ENCODE measurements at places on chromosomes 2 and 18.

GRCh38 chr2:78928502-78928901 lies 97.0 kb upstream of the REG3G start:
- DNase-seq: no peak

- DNase-seq: no peak
Measured at GRCh38 chr2:152186262-152186661, 10.7 kb upstream of the STAM2 start.

- DNase-seq: no peak
Measured at GRCh38 chr18:56233595-56233994, 404.8 kb downstream of the TXNL1 start.

GRCh38 chr2:218827701-218828476 lies 3.7 kb downstream of the PRKAG3 start:
- DNase-seq: no peak

GRCh38 chr2:226839161-226839560 lies 3.3 kb downstream of the RHBDD1 start:
- no peak for DNase-seq

DNA sequence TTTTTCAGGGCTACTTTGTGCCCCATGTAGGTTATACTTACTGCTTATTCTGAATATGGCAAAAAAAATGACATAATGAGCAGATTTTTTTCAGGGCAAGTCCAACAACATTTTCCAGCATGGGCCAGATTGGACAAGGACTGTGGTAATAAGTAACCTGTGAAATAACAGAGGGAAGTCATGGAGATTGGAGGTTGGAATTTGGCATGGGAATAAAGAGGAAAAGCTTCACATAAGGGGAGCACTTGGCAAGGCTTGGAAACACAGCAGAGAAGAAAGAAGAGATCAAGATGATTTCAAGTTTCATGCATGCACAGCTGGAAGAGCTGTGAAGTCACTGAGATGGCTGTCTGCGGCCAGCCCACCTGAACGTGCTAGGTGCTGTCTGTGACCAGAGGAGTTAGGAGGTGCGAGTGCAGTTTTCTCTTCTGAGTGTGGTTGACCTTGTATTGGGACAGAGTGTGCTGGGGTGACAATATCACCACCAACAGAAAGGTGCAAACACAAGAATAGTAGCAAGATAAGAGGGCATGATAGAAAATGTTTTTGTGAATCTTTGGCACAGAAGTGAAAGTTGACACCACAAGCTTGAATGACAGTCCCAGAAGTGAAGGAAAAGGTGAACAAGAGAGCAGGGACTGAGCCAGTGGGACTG lies 71.1 kb upstream of the DSC1 start:
- no peak for DNase-seq

GRCh38 chr18:31487246-31488015 lies 10.5 kb upstream of the DSG2 start:
- DNase-seq: no peak

DNA sequence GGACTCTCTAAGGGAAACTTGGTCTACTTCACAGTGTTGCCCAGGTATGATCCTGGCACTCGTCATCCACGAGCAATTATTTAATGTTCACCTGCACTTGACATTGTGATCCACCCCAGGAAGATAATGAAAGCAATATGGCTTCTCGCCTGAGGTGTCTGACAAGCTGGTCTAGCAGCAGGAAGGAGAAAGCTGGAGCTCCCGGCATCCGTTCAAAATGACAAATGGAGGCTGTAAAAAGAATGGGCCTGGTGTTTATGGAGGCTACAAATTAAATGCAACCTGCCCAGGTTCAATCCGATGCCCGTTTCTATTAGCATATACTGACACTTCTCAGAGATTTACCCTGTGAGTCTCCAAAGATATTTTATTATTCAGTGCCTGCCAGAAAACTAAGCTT lies 317.6 kb downstream of the CTNNA2 start:
- DNase-seq: no peak

All from cortex of kidney (tissue), 1 donor.